ENCODE measurements at places on chromosomes 5 and 9.

DNA sequence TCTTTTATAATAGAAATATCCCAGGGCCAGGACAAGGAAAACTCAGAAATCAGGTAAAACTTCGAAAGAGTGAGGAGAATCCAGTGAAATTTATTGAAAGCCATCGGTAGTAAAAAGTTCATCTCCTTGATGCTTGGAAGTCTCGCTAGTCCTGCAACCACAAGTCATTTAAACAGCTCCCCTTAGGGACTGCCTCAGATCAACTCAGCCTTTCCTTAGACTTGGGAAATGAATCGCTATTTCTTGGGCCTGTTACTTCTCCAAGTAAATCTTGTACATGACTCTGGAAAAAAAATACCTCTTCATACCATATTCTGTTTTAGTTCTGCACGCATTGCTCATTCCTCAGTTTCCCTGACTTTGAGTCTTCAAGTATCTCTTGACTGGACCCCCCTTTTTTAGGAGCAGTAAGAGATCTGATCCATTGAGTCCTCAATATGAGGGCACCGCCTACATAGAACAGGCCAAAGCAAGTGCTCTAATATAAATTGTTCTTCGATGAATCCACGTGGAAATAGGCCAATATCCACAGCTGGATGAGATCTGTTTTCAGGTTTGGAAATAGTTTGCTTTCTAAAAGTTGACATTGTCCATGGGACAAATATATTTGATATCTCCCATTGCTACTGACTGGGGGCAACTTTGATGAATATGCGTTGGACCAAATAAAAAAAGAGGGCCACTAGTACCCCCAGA is 114.2 kb downstream of the PRDM6 start:
- DNase-seq: no peak

GRCh38 chr5:171433982-171434676 is 14.7 kb downstream of the FGF18 start:
- no peak for DNase-seq

DNA sequence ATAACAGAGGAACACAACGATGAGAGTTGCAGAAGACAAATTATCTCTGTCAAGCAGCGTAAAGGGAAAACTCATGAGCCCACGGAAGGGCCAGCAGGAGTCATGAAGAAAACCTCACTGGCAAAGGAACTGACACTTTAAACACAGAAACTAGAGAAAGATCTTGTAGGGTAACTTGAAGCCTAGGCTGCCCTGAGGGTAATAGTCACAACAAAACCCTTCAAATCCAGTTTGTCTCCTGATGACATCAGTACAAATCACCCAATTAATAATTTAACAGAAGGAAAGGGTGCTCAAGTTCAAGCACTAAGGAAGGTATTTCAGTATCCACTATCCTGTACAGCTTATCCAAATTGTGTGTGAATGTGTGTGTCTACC is 549.1 kb downstream of the MTRR start:
- DNase-seq: no peak

GRCh38 chr5:61790678-61791077 is 458.6 kb downstream of the ZSWIM6 start:
- no peak for DNase-seq

DNA sequence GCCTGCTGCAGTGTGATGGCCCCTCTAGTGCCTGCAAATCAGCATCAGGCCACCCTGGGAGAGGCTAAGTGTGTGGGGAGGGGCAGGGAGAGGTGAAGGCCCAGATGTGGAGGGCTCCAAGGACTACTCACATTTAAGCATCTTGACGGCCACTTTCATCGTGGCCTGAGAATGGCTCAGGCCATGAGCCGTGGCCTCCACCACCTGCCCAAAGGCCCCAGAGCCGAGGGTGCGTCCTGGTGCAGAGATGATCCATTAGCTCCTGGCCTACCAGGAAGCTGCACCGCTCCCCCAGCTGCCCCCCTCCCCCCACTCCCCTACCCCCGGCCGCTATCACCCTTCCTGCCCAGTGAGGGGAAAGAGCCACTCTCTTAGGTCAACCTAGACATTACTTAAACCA is 31.0 kb downstream of the PDGFRB start:
- DNase-seq: no peak

Measured in Kasumi-1 (cell line).